ENCODE measurements at places on chromosomes 2 and 18. TPM values are rescaled to one million over a fixed set of nuclear protein-coding genes. Genes with fewer than 3 reads are reported as not detected.

The RAX gene
- not detected for polyA plus RNA-seq

The CTAGE1 gene
- not detected for polyA plus RNA-seq

The GCG gene
- polyA plus RNA-seq: not detected

The DUSP19 gene
- 2.2 TPM for polyA plus RNA-seq

The CRYGC gene
- polyA plus RNA-seq: not detected

The TMEM182 gene
- polyA plus RNA-seq: 2.6 TPM

The ELAC1 gene
- polyA plus RNA-seq: 4.4 TPM

The HNMT gene
- 7.7 TPM for polyA plus RNA-seq

The CPO gene
- not detected for polyA plus RNA-seq

The FBXO41 gene
- 1.9 TPM for polyA plus RNA-seq

The KLF11 gene
- polyA plus RNA-seq: 21.7 TPM

The TWIST2 gene
- polyA plus RNA-seq: 127 TPM

The GPR45 gene
- not detected for polyA plus RNA-seq

The MSH2 gene
- polyA plus RNA-seq: 4.9 TPM

The DLGAP1 gene
- polyA plus RNA-seq: 0.02 TPM

The PLA2R1 gene
- 15.3 TPM for polyA plus RNA-seq

The FRZB gene
- 0.23 TPM for polyA plus RNA-seq

The C2orf66 gene
- polyA plus RNA-seq: 0.23 TPM

The TANC1 gene
- 19.9 TPM for polyA plus RNA-seq

The ASAP2 gene
- polyA plus RNA-seq: 14.1 TPM
